CD4-positive, alpha-beta T cell treated with Interleukin-6 at 100 ng/mL for 8 hours (primary cell): ENCODE measurements at places on chromosomes 1 and 21.
A peak's percentile ranks its signal among the peaks of the same experiment; 100 is the strongest.

DNA sequence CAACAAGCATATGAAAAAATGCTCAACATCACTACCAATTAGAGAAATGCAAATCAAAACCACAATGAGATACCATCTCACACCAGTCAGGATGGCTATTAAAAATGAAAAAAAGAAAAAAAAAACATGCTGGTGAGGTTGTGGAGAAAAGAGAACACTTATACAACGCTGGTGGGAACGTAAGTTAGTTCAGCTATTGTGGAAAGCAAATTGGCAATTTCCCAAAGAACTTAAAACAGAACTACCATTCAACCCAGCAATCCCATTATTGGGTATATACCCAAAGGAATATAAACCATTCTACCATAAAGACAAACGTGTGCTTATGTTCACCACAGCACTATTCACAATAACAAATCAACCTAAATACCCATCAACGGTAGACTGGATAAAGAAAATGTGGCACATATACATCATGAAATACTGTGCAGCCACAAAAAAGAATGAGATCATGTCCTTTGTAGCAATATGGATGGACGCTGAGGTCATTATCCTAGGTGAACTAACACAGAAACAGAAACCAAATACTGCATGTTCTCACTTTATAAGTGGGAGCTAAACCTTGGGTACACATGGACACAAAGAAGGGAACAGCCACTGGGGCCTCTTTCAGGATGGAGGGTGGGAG, 49.5 kb downstream of the LYST start:
- DNase-seq, result no peak

- no peak for DNase-seq
Observed at GRCh38 chr1:230307213-230307612, 118.9 kb downstream of the PGBD5 start.

- DNase-seq, result no peak
Observed at GRCh38 chr1:173954179-173954578, 37.1 kb upstream of the SERPINC1 start.

- DNase-seq, result no peak
Observed at GRCh38 chr21:45894906-45895777, 86.4 kb upstream of the COL6A1 start.

- DNase-seq, result no peak
Observed at GRCh38 chr1:197618061-197618460, 157.2 kb downstream of the DENND1B start.

DNA sequence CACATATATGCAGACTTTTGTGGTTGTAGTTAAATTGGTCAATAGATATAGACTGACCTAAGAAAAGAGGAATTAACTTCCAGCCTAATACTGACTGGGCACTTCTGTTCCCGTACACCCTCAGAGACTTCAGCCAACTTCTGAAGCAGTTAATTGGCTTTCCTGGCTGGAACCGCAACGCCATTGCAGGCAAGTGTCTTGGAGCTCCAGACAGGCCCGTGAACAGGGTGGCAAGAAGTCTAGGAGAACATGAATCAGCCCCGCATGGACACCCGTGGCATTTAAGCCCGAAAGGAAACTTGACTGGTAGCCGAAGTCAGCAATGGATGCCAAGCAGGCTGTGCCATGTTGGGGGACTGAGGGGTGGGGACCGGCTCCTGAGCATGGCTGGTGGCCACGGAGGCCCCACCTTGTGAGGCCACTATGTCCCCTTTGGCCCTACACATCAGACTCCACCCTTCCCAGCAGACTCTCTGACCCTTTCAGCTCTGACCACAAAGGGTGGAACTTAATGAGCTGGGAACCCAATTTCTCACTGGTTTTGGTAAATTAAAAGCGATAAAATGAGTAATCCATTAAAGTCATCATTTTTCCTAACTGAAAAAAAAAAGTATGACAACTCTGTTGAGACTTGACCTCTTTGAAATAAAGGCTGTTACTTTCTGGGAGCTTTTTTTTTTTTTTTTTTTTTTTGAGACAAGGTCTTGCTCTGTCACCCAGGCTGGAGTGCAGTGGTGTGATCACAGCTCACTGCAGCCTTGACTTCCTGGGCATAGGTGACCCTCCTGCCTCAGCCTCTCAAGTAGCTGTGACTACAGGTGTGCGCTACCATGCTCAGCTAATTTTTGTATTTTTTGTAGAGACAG, 54.1 kb downstream of the RUNX1 start:
- DNase-seq, result no peak

DNA sequence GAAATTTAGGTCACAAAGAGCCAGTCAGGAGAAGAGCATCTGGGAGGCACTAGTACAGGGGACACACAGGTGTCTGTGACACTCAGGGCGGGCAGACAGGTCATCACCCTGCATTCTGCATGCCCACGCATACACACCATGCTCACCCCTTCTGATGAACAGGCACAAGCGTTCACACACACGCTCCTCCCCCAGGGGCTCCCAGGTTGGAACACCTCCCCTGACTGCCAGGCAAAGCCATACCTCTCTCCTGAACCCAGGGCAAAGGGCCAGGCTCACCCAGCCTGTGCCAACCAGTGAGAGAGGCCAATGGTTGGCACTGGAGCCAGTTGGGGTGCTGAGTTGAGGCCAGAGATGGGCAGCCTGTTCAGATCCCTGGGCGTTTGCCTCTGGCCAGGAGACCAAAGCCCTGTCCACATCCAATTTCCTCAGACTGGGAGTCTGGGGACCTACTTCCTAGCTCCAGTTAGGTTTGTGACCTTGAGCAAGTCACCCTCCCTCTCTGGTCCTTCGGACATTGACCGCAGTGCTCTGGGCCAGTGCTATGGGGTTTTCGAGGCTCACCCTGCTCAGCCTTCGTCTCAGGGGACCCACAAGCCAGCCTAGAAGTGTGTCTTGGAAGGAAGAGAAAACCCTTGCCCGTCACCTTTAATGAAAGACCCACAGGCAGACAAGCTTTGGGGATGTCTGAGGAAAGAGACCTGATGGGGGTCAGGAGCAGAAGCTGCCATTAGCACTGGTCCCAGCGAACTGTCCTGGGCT, 5.8 kb upstream of the LAD1 start:
- no peak for DNase-seq

DNA sequence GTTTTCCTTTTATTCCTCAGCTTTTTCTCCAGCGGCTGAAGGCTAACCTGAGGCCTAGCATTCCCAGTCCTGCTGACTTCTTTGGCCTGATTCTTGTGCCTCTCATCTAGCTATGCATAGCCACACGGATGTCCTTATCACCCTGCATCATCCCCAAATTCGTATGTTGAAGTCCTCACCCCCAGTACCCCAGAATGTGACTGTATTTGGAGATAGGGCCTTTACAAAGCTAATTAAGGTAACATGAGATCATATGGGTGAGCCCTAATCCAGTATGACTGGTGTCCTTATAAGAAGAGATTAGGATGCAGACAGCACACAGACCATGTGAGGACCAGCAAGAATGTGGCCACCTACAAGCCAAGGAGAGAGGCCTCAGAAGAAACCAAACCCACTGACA, 44.6 kb downstream of the CDCP2 start:
- no peak for DNase-seq

DNA sequence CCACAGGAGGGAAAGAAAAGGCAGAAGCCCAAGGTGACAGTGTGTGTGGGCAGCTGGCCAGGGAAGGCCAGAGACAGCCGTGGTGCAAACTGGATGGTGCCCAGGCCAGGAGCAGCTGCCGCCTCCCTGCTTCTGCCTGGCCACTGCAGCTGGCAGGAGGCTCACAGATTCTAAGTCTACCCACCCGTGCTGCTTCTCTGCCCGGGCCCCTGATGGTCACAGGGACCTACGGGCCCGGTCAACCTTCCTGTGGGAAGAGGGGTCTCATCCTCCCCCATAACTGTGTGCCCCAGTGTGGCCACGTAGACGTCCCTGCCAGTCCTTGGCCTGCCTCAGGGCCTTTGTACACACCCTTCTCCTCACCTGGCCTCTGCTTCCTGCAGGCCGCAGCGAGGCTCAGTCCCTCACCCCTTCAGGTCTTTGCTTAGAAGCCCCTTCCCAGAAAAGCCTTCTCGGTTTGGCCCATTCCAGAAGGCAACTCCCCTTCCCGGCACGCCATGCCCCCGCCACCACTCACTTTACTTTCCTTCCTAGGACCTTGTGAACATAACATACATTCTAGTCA, 192.6 kb upstream of the AJAP1 start:
- DNase-seq, result no peak

GRCh38 chr21:40257342-40257741, 390.1 kb downstream of the PCP4 start:
- DNase-seq, result no peak

- no peak for DNase-seq
Observed at GRCh38 chr1:118039170-118039569, 109.6 kb downstream of the WDR3 start.

GRCh38 chr1:147252540-147252939, 10.1 kb downstream of the CHD1L start:
- no peak for DNase-seq

DNA sequence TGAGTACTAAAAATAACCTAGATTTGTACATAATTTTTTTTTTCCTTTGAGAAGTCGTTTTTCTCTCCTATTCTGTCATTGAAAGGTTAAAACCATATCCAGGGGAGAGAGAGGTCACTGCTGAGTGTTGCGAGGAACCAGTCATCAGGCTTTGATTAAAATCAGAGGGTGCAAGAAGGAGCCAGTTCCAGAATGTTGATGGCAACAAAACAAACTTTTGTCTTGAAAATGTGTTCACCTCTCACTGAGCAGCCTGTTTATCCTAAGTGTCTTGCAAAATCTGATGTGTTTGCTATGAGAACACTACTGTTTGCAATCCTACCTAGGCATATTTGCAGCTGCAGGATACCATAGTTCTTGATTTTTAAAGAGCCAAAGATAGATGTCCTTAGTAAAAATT, 25.9 kb downstream of the PTGFR start:
- no peak for DNase-seq

- DNase-seq, result no peak
Observed at GRCh38 chr1:56774067-56774609, 45.1 kb downstream of the FYB2 start.

GRCh38 chr1:91697861-91698260, 188.1 kb downstream of the TGFBR3 start:
- DNase-seq, result no peak

GRCh38 chr1:175062339-175062738, 5.3 kb upstream of the TNN start:
- no peak for DNase-seq

DNA sequence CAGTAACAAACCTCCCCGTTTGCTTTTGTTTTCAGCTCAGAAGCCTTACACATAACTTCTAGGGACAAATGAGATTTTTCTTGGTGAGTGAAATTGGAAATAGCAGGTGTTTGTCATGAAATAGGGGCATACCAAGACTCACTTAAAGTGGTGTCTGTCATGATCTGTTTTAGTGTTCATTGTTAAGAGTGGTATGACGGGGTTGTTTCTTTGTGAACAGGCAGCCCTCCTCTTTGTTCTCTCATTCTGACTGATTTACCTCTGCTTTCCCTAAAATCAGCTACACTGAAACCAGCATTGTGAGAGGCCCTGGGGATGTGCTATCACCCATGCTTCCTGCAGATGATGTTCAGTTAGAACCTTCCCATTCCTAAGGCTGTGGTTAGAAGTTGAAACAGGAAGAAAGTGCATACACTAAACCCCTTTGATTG, 2.5 kb upstream of the ERO1B start:
- DNase-seq, result peak; percentile 1

DNA sequence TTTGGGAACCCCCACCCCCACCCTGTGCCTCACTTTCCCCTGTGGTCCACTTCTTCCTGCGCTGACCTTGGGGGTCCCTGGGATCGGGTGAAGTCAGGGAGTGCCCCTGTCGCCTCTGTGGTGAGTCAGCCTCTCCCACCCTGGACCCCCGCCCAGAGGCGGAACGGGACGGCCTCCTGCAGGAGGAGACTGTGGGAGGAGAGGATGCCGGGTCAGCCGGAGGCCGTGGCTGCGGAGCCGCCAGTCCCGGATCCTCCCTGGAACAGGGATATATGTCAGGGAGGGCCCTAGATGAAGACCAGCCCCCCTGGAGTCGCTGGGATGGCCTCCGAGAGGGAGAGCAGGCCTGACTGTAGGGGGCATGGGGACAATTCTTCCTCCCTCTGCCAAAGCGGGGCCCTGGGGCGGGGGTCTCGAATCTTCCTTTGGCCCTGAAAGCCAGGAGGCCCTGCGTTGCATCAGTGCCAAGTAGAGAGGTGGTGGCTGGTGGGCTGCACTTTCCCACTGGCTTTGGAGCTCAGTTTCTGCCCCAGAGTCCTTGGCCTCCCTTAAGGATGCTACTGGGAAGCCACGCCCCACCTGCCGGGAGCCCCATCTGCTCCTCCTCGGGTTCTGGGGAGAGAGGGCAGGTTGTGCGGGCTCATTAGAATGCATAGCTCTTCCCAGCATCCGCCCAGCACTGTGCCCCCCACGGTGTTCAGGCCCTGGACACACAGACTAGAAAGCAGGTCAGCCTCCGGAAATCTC, 930 bp downstream of the ARHGEF10L start:
- no peak for DNase-seq

DNA sequence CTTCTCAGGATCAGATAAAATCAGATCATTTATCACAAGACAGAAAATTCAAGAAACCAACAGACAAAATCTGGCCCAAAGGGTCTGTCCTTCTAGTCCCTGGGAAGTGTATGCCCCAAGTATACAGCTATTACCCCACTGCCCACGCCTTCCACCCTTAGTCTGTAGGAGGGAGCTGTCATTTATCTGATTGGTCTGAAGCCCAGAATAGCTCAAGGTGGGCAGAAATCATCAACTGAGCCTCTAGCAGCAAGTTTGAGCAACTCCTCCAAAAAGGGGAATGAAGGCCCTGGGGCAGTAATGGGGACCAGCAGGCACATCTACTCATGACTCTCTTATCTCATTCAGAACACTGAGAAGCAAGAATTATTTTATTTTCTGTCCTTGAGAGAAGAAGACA, 126.9 kb downstream of the MATN1 start:
- no peak for DNase-seq

DNA sequence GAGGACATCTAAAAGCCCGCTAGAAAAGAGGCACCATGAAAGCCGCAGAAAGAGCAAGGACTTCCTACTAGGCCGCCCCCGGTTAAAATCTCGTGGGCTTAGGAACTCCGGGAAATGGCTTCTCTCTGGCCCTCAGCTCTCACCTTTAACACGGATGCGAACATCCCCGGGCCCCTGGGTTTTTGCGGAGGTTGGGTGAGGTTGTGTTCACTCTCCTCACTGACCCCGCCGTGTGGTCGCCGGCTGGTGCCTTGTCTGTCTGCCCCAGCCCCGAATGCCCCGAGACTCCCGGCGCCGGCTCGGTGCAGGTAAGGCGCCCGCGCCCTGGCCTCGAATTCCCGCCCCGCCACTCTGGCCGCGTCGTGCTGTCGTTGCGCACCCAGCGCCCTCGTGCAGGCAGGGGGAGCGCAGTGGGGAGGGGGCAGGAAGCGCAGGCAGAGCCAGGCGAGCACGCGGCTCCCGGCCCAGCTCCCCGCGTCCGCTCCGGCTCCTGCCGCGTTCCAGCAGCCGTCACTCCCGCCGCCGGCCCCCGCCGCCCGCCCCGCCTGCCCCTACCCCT, at the start of gene SHISAL2A:
SHISAL2A (plus strand) TSS at position 437 of the 559 bp plus-strand sequence. CDS start 326 bp downstream, outside the sequence.
- DNase-seq, result peak; percentile 74

- no peak for DNase-seq
Observed at GRCh38 chr1:7406641-7407543, 364.2 kb upstream of the VAMP3 start.

- no peak for DNase-seq
Observed at GRCh38 chr1:16092923-16093511, 19.6 kb upstream of the FAM131C start.
